Activated naive CD4-positive, alpha-beta T cell treated with anti-CD3 and anti-CD28 coated beads for 36 hours (primary cell): ENCODE measurements at places on chromosomes 1 and 21.
A peak's percentile ranks its signal among the peaks of the same experiment; 100 is the strongest.

- peak; percentile 22 for DNase-seq
Measured at GRCh38 chr21:22421416-22422180, 1423.4 kb downstream of the NCAM2 start.

DNA sequence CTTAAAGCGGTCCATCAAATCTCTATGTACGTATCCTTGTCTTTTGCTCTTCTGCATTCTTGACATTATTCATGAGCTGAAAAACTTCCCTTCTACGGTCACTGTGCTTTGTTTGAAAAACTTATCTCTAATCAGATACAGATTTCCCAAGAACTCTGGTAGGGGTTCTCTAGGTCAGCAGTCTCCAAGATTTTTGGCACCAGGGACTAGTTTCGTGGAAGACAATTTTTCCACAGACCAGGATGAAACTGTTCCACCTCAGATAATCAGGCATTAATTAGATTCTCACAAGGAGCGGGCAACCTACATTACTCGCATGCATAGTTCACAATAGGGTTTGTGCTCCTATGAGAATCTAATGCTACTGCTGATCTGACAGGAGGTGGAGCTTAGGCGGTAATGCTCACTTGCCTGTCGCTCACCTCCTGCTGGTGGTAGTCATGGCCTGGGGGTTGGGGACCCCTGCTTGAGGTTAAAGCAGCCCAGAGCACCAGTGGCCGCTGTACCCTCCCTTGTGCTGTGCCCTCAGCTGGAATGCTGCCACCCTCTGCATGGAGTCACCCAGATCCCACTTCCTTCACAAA lies 30.8 kb downstream of the AK2 start:
- DNase-seq: no peak

GRCh38 chr1:30597711-30598110 lies 125.7 kb downstream of the MATN1 start:
- DNase-seq: no peak

DNA sequence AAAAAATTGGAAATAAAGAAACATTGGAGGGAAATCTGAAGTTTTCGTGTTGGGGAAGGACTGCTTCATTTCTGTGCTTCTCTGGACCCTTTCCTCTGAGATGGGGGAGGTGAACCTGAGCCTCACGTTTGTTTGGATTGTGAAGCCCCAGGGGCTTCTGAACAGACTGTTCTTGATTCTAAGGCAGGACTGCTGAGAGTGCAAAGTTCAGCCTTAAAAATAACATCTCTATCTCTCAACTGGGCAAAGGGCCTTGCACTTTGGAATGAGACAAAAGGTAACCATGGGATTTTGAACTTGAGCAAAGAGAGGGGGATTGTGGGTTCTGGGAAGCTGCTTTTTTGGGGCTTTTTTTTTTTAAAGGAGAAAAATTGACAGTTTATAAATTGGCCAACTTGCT lies 45.0 kb downstream of the GPR88 start:
- no peak for DNase-seq
